ENCODE measurements at places on chromosomes 12 and 14.

DNA sequence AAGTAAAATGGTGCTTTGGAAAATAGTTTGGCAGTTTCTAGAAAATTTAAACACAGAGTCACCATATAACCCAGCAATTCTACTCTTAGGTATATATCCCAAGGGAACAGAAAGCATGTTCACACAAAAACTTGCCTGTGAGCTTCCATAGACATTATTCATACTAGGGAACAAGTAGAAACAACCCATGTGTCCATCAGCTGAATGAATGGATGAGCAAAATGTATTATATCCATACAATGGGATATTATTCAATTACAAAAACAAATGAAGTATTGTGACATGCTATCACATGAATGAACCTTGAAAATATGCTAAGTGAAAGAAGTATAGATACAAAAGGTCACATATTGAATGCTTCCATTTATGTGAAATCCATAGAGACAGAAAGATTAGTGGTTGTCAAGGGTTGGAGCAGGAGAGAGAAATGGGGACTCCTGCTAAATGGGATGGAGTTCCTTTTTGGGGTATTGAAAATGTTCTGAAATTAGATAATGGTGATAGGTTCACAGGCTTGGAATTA, 7.9 kb downstream of the SLC10A1 start:
- DNase-seq: no peak

GRCh38 chr12:53326460-53327185, 5.2 kb upstream of the AAAS start:
- DNase-seq: no peak

DNA sequence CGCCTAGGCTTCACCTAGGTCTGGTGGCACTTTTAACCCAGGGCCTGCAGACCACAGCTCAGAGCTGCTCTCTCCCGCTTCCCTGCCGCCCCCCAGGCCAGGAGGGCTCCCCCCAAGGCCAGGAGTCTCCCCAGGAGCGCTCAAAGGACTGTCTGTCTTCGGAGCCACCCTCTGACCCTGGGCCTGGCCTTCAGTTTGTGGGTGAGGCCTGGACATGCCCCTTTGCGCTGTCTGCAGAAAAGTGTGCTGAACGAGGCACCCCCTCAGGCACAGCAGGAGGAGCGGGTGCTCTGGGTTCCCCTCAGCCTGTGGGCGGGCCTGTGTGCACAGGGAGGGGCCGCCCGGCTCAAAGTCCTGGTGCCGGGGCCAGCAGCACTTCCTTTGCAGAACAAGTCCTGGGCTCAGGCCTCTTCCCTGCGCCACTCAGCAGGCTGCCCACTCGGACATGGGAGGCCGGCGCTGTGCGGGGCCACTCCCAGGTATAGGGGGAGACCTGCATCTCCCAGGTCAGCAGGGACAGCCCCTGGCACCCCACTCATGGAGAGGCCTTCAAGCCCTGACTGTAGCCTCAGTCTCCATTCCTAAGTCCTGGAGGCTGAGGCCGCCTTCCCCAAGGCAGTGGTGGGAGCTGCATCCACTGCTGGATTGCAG, 14.3 kb downstream of the DEGS2 start:
- no peak for DNase-seq

GRCh38 chr14:39307815-39308214, 74.1 kb downstream of the MIA2 start:
- DNase-seq: no peak

- DNase-seq: no peak
Observed at GRCh38 chr14:89163031-89163636, 253.9 kb downstream of the FOXN3 start.

GRCh38 chr14:90273532-90273931, 17.2 kb downstream of the PSMC1 start:
- DNase-seq: no peak

DNA sequence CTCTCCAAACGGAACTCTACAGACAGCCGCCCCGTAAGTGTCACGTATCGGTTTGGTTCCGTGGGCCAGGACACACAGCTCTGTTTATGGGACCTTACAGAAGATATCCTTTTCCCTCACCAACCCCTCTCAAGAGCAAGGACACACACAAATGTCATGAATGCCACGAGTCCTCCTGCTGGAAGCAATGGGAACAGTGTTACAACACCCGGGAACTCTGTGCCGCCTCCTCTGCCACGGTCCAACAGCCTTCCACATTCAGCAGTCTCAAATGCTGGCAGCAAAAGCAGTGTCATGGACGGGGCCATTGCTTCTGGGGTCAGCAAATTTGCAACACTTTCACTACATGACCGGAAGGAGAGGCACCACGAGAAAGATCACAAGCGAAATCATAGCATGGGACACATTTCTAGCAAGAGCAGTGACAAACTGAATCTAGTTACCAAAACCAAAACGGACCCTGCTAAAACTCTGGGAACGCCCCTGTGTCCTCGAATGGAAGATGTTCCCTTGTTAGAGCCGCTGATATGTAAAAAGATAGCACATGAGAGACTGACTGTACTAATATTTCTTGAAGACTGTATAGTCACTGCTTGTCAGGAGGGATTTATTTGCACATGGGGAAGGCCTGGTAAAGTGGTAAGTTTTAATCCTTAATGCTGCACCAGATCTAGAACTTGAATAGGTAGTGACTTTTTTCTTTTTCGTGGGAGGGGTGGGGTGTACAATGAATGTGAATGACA, 69.7 kb downstream of the WDR20 start:
- no peak for DNase-seq

GRCh38 chr14:29475641-29476040, 452.0 kb downstream of the PRKD1 start:
- DNase-seq: no peak

GRCh38 chr12:29429999-29430715, 49.2 kb upstream of the ERGIC2 start:
- DNase-seq: no peak

DNA sequence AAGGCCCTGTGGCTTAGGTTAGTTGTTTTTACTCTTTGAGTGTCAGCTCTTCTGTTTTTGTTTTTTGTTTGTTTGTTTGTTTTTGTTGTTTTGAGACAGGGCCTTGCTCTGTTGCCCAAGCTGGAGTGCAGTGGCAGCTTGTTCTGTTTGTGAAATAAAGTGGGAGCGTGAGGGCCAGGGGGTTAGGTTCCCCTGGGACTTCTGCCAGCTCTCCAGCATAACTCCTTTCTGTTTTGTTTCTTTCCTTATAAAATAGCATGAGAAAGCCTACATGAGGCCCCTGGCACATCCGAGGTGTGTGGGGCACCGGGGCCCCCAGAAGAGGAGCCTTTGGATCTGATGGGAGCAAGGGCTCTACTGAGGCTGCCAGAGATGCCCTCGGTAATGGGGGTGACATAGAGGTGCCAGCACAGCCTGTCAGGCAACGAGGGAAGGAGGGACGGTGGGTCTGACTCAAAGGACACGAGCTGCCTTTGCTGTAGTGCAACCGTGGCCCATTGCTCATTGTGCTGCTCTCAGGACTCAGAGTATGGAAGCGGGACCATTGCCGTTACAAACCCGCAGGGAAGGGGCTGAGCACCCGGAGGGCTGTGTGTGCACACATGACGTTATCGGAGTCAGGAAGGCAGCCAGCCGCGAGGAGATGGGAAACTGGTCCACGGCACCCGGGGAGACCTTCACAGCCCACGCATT, 9.1 kb upstream of the SERPINA11 start:
- DNase-seq: no peak

DNA sequence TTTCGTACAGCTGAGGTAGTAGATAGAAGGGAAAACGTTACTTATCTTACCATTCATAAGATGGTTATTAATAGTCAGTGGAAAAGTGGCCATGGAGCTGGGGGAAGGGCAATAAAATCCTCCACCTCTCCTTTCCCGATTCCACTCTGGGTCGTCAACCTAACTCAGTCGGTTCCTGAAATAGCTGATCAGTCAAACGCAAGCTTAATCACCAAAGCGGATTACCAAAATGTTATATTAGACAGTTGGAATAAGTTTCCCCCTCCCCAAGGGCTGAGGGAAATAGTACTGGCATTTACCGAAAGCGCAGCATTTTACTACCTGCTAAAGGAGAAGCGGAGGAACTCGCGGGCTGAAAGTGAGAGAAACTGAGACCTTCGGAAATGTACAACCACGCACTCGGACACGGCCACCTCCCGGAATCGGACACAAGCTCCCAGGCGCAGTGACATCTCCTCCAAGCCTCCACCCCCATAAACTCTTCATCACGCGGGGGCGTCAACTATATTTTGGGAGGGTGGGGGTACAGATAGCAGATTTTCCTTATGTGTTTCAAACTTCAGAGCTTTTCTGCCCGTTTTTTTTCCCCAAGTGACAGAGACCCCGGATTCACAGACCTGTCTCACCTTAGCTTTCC, 1.2 kb downstream of the PPM1H start:
- DNase-seq: no peak

DNA sequence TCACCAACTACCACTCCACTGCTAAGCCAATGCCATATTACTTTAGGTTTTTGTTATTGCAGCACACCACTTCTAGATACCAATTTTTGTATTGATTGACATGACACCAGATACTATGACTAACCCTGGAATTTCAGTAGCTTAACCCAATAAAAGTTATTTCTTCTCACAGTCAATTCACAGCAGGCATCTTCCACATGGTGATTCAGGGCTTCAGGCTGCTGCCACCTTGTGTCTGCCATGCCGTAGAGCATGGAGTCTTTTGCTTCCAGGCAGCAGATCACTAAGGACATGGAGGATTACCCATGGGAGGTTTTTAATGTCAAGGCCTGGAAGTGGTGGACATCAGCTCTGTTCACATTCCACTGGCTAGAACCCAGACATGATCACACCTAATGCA, 56.4 kb upstream of the LTA4H start:
- DNase-seq: no peak

- no peak for DNase-seq
Observed at GRCh38 chr12:32437095-32437515, 37.7 kb downstream of the FGD4 start.

DNA sequence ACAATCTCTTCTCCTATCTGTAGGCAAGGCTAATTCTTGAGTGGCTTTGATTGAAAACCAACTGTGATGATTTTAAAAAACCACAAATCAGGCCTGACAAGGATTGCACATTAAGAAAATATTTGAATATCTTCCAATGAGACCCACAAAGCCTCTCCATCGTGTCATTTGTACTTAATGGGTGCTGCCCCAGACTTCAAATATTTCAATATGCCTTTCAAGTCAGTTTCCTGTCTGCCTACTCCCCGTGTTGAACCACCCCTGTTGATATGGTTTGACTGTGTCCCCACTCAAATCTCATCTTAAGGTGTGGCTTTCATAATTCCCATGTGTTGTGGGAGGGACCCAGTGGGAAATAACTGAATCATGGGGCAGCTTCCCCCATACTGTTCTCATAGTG, 159.7 kb upstream of the EGLN3 start:
- DNase-seq: no peak

DNA sequence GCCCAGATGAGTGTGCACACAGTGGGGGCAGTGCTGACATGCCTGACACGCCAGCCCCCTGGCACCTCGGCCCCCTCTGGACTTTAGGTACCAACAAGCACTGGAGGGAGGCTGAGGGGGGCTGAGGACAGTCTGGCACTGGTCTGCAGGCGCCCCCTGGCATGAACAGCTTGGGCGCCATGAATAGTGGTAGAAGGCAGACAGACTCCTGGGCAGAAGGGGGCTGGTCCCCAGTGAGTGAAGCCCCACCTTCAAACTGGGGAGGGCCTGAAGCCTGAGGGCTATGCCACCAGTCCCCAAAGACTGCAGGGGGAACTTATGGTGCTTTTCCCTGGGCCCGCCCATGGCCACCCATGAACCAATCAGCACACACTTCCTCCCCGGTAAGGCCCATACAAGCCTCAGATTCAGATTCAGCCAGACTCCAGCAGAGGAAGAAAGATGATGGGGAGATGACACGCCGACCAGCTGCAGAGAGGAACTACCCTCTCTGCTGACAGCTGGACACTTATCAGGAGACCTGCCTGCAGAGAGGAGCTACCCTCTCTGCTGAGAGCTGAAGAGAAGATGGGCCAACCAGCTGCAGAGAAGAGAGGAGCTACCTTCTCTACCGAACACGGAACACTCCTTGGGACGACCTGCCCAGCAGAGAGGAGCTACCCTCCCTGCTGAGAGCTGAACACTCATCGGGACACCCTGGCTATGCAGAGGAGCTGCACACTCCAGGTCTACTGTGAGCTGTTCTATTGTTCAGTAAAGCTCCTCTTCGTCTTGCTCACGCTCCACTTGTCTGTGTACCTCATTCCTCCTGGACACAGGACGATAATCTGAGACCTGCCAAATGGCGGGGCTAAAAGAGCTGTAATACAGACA, 324.5 kb downstream of the PCNX1 start:
- DNase-seq: no peak

DNA sequence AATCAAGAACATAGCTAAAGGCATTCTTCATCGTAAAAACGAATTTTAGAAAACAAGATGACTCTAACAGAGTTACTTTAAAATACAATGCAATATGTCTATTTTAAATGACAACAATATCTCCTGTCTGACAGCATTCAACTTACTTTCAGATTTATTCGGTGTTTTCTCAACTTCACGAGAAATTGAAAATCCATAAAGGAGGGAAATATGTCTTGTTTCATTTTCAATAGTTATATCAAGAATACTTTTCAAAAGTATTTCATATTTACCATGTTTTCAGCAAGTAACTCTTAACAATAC, 254.8 kb downstream of the DAD1 start:
- DNase-seq: no peak

DNA sequence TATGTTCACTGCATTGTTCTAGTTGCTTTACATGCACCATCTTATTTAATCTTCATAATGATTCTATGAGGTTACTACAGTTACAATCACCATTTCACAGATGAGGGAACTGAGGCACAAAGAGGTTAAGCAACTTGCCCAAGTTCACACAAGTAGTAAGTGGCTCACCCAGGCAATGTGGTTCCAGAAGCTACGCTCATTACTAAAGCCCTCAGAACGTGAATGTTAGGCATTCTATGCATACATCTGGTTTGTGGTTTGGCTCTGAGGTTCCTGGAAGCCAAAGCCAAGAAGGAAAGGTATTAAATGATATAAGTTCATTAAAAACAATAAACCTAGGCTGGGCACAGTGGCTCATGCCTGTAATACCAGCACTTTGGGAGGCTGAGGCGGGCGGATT, 14.4 kb upstream of the VRTN start:
- DNase-seq: no peak

DNA sequence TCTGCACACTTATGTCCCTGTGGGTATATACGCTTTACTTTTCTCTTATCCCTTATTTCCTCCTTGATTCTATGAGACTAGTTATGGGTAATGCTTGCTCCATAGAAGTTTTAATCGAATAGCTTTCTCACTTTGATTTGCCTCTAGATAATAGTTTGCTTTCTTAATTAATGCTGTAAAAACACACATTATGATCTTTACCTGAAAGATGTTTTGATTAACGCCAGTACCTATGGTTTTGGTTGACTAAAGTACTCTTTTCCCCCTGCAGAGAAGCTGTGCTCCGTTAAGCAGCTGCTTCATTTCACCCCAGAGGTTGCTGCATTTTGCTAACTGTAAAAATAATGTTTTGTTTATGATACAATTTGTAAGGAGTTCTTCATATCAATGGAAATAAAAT, 362.3 kb downstream of the FLRT2 start:
- no peak for DNase-seq

Measured in activated T-cell treated with anti-CD3 and anti-CD28 coated beads for 1 hour (primary cell).